ENCODE measurements at places on chromosomes 1 and 21. TPM values are rescaled to one million over a fixed set of nuclear protein-coding genes. Genes with fewer than 3 reads are reported as not detected.

The OR2M3 gene
- not detected for total RNA-seq

The PIK3R3 gene
- total RNA-seq = 2.0 TPM

The TMIGD3 gene
- not detected for total RNA-seq

The OR2T2 gene
- not detected for total RNA-seq

The SLC6A17 gene
- total RNA-seq = 0.26 TPM

The RPS6KA1 gene
- 0.77 TPM for total RNA-seq

The MDM4 gene
- 6.3 TPM for total RNA-seq

The ROR1 gene
- total RNA-seq = 93.1 TPM

The HSD3B2 gene
- not detected for total RNA-seq
